Epithelial cell of esophagus (primary cell): ENCODE measurements at places on chromosomes 6 and 20.

DNA sequence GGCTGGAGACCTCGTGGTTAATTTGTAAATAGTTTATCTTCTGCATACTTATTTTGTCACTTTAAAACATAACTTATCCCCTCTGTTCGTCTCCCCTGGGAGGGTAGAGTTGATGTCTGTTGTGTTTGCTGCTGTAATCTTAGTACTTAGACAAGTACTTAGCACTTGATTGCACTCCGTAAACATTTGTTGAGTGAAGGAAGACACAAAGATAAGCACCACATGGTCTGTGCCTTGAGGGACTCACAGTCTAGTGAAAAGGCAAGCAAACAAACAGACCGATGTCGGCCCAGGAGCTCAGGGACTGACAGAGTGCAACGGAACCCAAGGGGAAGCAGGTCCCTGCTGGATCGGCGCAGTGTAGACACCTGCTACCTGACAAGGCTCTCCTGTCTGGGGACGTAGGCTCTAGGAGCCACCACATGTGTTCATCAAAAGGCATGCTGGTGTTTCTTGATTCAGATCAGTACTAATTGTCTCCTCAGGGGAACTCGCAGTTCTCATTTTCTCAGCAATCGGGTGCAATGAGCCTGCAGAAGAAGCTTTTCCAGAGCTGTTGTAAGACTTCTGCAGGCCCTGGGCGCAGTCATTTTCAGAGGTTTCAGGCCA lies 31.4 kb downstream of the EDN3 start:
- DNase-seq = no peak

DNA sequence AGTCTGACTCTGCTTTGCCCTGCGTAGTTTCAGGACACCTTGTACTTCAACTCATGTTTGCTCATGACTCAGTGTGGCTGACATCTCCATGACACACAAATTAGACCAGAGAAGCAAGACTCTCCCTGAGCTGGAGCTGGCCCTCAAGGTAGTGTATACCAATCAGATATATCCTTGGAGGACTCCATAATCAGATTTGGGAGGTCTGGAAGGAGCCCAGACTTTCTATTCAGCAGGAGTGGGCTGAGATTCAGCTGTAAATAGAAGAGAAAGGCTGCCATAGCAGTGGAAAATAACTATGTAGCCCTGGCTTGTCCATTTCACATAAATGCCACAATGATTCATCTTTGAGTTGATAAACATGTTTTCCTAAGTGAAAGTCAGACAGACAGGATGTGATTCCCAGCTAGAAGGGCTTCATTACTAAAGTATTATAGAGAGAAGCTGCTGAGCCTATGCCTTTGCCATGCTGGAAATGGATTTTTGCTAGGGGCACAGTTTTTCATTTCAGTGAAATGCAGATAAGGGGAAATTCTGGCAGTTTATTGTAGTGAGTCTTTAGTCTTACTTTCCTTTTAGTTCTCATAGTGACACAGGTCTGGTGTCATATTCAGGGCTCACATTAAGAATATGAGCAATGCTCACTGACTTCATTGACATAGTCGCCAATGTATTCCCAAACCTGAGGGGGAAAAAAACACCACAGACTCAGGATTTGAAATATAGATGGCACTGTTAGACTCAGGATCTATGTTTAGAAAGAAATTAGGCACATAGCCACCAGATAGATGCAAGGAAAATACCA lies 95.3 kb downstream of the CLVS2 start:
- DNase-seq = peak; percentile 95

DNA sequence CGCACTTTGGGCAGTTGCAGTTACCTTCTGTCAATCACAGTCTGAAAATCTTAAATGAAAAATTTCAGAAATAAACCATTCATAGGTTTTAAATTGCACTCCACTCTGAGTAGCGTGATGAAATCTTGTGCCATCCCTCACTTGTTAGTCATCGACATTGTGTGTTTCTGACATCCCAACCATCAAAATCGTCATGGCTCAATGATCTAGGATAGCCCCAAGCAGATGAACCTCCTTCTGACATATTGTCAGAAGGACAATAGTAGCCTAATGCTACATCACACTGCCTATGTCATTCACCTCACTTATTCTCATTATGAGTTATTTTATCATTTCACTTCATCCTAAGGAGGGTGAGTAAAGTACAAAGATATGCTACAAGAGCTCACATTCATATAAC lies 284.8 kb downstream of the PTPRK start:
- peak; percentile 80 for DNase-seq

- DNase-seq = no peak
Observed at GRCh38 chr20:533526-533925, 10.1 kb downstream of the CSNK2A1 start.

- peak; percentile 65 for DNase-seq
Observed at GRCh38 chr6:118679327-118679901, 28.0 kb upstream of the CEP85L start.

GRCh38 chr6:125957845-125958244 lies 1.3 kb downstream of the HINT3 start:
- DNase-seq = peak; percentile 84

GRCh38 chr6:98014442-98015201 lies 731.6 kb upstream of the MMS22L start:
- DNase-seq = no peak

DNA sequence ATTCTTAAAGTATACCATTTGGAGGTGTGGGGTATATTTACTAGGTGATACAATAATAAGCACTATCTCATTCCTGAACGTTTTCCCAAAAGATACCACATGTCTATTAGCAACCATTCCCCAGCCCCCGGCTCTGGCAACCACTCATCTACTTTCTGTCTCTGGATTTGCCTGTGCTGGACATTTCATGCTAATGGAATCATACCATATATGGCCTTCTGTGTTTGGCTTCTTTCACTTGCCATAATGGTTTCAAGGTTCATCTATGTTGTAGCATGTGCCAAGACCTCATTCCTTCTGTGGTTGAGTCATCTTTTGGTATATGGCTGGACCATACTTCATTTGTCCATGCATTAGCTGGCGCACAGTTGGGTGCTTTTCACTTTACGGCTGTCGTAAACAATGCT lies 39.7 kb downstream of the BCAS4 start:
- peak; percentile 50 for DNase-seq

GRCh38 chr6:147447835-147448611 lies 60.5 kb upstream of the SAMD5 start:
- DNase-seq = peak; percentile 46

DNA sequence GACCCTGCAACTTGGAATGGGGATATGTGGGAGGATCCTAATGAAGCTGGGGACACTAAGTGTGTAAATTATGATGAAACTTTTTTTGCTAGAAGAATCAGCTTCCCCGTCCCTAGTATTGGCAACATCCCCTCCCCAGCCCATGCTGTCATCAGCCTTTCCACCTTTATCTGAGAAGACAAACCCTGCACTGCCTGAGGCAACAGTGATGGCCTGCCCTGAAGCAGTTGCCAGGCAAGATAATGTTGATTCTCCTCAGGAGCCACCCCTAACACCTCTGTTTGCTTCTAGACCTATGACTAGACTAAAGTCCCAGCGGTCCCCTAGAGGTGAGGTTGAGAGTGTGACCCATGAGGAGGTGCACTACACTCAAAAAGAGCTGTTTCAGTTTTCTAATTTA lies 27.1 kb downstream of the MICA start:
- no peak for DNase-seq

DNA sequence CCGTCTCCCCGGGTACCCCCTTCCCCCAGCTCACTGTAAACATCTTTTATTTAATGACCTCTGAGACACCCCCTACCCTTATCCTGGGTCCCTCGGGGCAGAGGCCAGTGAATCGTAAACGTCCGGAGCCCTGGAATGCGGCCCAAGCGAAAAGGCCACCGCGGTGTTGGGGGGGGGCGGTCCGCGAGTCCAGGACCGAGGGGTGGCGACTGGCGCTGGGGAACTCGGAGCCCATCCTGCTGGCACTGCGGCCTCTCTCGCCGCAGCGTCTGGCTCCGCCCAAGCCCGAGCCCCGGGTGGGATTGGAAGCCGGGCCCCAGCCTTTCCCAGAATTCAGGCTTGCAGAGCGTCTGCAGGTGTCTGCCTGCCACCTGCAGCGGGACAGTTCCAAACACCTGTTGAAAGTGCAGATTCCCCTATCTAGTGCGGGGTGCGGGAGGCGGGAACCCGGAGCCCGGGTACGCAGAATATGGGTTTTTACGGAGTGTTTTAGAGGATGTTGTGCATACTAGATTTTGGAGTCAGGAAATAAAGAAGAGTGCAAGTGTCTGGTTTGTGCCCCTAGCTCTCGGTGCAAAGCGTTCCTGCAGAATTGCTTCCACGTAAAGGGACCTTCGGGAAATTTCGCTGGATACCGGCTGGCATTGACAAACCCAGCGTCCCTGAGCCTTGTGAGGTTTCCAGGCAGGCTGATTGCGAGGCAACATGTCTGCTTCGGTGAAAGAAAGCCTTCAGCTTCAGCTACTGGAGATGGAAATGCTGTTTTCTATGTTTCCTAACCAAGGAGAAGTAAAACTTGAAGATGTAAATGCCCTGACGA lies 800 bp downstream of the RWDD2A start:
- DNase-seq = peak; percentile 21

GRCh38 chr6:10531503-10531902 lies 10.4 kb downstream of the GCNT2 start:
- DNase-seq = no peak

DNA sequence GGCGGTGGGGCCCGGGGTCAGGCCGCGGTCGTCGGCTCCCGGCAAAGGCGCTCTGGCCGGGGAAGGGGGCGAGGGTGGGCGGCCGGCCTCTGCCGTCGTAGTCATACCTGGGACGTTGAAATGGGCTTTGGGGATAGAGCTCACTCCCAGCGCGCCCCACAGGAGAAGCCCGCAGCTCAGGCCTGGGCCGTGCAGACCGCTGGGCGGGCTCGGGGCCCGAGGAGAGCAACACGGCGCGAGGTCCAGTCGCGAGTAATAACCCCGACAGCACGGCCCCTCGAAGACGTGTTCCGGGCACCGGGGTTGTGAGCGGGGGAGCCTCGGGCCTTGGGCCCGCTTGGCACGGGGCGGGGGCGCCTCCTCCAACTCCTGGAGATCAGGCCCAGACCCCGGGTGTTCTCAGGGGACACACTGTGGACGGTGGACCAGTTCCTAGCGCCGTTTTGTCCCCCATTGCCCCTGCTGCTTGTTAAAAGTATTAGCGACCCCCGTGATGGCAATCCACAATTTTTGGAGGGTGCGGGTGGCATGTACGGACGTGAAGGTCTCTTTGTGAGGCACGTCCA lies 10.9 kb downstream of the FOXC1 start:
- DNase-seq = no peak

- no peak for DNase-seq
Observed at GRCh38 chr20:24782801-24783630, 166.1 kb upstream of the CST7 start.

- DNase-seq = no peak
Observed at GRCh38 chr6:123638865-123639264, 2.1 kb upstream of the TRDN start.

DNA sequence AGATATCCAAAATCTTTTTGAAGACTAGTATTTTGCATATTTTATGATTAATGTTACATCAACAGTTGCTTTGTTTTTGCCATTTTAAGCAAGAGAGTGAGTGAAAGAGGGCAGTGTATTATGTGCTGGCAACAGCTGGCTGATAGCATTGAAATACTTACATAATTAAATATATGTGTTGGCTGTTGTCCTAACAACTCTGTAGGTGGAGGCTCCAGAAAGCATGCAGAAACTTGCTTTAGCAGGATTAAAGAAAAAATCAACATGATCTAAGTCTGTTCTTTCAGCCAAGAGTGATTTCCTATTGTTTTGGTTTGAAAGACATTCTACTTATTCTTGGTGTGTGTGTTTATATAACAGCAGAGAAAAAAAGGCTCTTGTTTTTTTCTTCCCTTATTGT lies 127.5 kb downstream of the CDKAL1 start:
- DNase-seq = peak; percentile 94

GRCh38 chr6:33988121-33989015 lies 157.5 kb downstream of the GRM4 start:
- DNase-seq = no peak

DNA sequence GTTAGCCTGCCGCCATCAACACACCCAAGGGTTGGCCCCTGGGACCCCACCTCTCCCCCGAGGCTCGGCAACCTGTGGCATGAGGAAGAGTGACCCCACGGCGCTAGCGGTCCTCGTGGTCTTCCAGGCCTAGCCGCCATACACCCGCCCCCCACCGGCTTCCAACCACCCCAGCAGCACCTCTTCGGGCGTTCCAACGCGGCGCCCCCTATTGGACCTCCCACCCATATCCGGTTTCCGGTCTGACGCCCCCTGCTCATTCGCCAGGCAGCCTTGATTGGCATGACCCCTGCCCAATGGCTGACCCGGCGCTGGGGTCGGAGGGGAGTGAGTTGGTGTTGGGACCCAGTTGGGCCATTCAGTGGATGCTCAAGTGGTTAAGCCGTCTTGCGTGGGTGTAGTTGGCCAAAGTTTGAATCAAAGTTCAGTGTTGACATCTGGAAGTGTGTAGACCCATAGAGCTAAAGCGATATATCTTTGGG lies at the start of gene GNAS-AS1:
Gene GNAS-AS1, minus strand, starts transcription at position 210 of the 482 bp plus-strand sequence.
- peak; percentile 87 for DNase-seq
